ENCODE measurements at places on chromosomes 1 and 21.
A peak's percentile ranks its signal among the peaks of the same experiment; 100 is the strongest.

DNA sequence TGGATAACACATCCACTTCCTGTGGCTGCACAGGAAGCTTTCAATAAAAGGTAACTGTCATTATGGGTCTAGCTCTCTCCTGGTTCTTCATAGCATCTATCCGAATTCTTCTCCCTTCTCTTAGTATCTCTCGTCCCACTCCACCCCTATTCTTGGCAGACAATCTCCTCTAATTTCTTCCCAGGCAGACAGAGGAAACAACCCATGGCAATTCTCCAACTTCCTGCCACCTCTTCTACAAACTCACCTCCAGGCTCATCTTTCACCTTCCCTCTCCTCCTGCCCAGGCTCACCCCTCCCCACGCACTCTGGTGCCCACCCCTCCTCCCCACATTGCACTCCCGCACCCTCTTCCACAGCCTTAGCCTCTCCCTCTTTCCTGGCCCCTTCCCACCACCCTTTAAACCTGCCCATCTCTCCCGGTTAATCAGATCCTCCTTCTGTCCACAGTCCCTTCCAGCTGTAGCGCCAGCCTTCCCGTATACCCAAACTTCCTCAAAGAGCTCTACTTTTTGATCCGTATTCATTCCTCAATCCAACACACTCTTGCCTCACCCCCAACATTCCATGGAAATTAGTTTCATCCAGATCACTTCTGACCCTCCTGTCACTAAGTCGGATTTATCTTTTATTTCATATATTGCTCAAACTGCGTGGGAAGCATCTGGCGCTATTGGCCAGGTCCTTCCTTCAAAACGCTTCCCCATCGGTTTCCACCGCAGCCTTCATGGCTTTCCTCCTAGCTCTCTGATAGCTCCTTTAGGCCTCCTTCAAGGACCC, 25.9 kb downstream of the SHISA4 start:
- no peak for DNase-seq

DNA sequence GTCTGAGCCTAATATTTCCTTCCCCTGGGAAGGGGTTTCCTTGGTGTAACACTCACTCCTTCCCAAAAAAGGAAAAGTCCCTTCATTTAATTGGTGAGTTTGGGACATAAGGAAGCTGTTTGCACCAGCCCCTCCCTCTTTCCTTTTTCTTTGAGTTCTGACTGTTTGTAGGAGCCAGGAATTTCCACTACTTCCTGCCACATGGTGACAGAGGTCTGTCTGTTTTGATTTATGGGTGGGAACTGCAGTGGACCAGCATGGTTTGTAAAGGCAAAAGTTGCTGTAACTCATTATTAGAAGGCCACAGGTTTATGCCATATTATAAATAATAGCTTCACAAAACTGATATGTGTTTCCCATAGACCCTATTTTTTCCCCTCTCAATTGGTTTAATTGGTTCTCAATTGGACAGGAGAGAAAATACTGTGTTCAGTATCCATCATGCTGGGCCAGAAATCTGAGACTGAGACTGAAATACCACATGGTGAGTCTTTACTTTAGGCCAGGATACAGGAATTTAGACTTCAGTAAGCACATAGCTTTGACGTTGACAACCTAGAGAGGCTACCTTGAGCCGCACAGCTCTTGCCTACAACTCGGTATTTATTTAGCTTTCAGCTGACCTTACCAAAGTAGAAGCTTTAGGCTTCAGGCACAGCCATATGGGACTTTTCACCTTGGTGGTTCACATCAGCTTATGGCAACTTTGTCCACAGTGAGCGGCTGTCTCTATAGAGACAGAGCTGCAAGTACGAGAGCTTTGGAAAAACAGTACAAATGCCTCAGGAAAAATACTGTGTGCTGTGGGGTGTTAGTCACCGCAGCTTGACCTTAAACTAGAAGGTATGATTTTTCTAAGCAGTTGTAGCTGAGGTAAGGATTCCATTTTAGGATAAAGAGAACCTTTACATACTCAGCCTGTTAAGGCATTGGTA, 40.0 kb upstream of the RGS7 start:
- DNase-seq = no peak

- DNase-seq = no peak
These were observed 22.6 kb upstream of the ZP4 start for GRCh38 chr1:237913345-237913744.

- DNase-seq = peak; percentile 21
These were observed 26.3 kb downstream of the PER3 start for GRCh38 chr1:7810395-7810794.

DNA sequence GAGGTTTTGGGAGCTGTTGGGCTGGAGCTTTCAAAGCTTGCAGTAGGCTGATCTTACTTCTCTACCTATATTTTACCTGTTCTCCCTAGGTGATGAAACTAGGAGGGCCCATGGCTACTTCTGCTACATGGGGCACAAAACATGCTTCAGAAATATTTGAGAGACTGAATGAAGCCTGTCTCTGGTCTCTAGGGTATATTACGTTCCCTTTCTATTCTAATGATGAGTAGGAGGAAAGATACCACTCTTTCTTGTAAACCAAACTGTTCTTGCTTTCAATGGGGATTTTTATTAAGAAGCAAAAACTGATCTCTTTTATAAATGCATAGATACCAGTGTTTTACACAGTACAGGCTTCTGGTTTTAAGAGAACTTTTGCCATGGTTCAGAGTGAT, 103.1 kb downstream of the GALNT2 start:
- no peak for DNase-seq

GRCh38 chr1:56696663-56697062, 51.5 kb downstream of the PRKAA2 start:
- no peak for DNase-seq

- no peak for DNase-seq
These were observed 183.5 kb downstream of the RERE start for GRCh38 chr1:8633741-8634501.

DNA sequence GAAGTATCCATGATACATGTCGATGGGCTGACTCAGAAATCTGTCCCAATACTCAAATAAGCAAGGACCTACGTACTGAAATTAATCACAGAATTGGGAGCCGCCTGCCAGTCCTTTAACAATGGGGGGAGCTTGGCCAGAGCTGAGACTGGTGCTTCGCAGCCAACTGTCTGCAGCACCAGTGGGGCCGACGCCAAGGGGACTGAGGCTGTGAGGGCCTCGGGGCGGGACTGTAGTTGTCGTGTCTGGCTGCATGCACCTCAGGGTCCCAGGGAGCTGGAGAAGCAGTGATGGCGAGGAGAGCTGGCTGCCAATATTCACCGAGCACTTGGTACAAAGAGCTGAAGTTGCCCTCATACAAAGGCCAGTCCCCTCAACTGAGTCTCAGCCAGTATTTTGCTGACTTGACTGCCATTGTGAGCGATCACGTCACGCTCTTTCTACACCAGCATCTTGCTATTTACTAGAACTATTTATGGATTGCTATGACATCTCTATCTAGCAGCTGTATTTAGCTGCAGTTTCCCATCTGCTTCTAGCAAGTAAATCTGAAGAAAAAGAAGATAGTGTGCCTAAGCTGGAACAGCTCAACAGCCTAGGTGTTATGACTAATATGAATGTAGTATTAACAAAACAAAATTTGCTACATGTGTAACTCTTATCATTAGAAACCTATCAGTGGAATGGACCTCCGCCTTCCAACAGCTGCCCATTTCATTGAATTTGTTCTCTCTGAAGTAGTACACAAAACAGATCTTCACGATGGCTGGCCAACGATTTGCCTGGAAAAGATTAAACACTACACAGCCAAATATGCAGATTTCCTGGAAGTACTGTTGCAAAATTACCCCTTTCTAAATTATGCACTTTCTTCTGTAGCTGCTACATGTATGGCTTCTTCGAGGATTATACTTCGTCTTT, 29.1 kb downstream of the EVI5 start:
- no peak for DNase-seq

DNA sequence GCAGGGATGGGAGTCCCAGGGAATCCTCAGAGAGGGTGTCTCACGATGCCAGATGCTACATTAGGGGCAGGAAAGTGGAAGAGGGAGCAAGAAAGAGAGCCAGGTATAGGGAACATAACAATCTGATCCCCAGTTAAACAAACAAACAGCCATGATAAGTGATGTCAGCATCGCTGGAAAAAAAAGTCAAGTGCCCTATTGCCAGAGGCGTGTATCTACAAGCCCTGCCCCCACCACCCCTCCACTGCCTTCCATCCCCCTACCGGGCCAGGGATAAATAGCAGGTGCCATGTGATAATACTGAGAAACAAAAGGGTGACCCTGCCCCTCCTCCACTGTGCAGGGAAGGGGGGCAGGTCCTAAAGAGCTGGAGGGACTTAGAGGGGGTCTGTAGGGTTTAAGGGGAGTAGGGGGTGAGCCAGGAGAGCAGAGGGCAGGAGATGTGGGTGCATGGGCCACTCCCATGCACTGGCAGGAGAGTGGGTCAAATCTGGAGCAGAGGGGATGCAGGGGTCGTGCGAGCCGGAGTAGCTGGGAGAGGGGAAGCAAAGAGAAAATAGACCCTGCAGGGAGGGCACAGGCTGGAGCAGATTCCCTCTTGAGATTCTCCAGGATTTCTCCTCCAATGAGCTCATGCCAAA, 3.4 kb downstream of the SLC26A9 start:
- DNase-seq = no peak

DNA sequence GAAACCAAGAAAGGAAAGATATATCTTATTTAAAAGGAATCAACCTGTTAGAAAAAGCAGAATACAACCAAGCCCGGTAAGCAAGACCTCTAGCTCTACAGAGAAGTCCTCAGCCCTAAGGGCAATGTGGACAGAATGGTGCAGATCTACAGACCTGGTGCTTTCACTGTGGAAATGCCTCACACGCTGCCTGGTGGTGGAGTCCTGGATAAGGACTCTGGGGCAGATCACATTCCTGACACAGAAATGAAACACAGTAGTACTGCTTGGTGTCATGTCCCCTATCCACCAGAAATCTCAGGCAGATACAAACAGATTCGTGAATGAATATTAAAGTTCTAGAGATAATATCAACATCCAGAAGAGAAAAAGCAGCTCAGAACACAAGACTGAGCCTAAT, 6.8 kb downstream of the CNN3 start:
- DNase-seq = no peak

GRCh38 chr1:79551321-79551720, 544.8 kb upstream of the ADGRL4 start:
- no peak for DNase-seq

DNA sequence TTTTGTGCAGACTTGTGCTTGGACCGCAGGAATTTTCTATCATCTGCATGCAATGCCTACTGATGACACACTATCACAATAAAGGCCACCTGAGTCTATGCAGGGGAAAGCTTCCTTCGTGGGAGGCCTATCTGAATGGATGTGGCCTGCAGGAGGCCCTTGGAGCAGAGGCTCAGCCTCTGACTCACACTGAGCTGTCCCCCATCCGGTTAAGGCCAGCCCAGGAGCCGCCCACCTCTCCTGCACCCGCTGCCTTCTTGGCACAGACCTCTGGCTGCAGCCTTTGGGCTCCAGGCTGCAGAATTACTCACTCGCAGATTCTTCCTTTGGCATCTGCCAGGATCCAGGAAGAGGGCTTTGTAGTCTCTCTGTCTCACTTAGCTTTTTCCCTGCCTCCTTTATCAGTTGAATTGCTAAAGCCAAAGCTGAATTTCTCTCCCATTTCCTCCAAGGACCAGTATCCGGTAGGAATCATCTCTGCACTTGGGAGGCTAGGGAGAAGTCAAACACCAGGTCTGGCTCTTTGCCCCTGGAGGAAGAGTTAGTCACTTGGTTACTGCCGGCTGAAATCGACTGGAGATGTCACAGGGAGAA, 65.1 kb upstream of the JUN start:
- DNase-seq = no peak

DNA sequence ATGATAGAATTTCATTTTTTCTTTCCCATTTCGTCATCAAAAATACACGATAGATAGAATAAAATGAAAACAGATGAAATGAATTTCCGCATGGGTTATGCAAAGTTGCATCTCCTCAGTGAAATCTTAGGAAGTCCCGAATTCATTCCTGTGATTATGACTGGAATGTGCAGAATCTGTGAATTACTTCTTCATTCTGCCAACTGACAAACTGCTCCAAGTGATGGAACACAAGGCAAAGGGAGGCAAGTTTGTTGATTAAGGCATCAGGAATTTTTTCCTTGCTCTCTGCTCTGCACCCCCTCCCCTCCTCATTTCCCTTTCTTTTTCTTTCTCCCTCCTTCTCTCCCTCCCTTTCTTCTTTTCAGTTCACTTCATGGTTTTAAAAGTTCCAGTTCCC, 37.0 kb upstream of the ADGRL4 start:
- DNase-seq = no peak

DNA sequence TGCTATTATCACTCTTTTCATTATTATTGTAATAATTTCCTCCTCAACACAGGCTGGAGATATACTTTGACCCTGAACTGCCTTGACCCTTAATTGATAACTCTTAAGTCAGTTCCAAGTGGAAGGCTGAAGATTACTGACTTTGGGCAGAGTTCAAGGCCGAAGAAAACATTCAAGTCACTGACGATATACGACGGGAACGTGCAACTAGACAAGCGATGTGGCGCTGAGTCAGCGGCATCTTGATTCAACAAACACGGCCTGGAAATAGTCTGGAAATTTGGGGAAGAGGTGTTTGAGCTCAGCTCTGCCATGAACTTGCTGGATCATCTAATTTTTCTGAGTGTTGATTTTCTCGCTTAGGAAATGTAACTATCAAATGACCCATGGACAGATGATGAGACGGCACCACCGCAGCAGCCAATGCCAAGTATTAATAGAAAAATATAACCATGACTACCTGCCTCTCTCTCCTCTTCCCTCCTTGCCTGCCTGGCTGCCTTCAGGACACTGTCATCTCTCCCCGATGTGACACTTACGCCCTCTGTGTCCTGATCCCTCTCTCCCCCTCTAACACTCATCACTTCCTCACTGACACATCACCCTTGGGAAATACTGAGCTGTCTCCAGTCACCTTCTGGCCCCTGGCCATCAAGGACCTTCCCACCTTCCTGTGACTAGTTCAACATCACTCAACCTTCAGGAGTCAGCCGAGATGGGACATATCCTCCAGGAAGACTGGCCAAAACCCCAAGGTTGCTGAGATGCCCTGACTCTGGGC, 49.4 kb downstream of the TMCO4 start:
- DNase-seq = no peak

GRCh38 chr1:153728305-153729066, 636 bp downstream of the INTS3 start:
- DNase-seq = no peak

GRCh38 chr1:223341121-223341520, 22.9 kb downstream of the SUSD4 start:
- DNase-seq = no peak

DNA sequence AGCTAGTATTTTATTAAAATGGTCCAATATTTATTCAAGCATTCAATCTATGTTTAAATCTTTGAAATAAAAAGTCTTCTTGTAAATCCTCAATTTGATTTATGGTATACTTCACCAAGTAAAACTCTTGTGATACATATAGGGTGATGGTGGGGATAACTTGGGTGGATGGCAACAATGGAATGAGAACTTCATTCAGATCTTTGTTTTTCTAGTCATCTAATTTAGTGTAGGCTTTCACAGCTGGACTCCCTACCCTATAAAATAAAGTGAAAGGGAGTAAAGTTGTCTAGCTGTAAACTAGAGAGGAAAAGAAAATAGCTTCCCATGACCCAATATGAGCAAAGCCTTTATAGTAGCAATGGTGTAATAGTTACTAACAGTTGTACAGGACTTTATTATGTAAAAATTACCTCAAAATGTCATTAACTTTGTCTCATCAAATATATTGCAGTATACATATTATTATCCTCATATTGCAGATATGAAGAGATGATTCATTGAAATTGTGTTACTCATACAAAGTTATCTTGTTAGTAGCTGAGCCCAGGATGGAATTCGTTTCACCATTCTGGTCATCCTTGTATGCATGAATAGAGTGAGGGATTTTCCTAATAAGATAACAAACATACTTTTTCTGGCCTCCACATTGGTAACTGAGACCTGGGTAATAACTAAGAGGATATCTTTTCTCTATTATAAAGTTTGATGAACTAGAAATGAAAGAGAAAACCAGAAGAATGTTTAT, 1377.7 kb upstream of the ADGRL4 start:
- no peak for DNase-seq
